T-helper 1 cell (primary cell): ENCODE measurements at places on chromosomes 5 and 9.

GRCh38 chr9:4077499-4078102 lies 222.3 kb downstream of the GLIS3 start:
- DNase-seq, result no peak

- DNase-seq, result no peak
Observed at GRCh38 chr5:101687349-101687985, 608.6 kb downstream of the SLCO4C1 start.

- DNase-seq, result no peak
Observed at GRCh38 chr9:87029905-87030304, 82.6 kb upstream of the GAS1 start.

- DNase-seq, result no peak
Observed at GRCh38 chr5:71932131-71932654, 175.1 kb upstream of the MAP1B start.

- no peak for DNase-seq
Observed at GRCh38 chr5:172493002-172493401, 38.7 kb upstream of the SH3PXD2B start.

DNA sequence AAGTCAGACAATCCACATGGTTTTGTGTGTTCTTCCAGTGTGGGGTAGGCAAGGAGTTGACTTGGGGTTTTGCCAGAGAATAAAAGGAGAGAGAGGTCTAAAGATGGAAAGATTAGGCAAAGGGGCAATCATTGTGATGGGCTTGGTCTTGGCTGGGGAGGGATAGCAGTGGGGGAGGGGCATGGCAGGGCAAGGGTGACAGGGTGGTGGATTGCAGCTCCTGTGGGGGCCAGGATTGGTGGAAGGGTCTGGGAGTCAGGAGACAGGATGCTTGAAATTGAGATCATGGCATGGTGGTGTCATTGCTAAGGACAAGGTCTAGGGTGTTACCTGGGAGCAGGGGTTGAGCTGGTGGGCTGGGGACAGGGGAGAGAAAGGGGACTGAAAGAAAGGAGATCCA lies 57.6 kb downstream of the ZNF618 start:
- no peak for DNase-seq

DNA sequence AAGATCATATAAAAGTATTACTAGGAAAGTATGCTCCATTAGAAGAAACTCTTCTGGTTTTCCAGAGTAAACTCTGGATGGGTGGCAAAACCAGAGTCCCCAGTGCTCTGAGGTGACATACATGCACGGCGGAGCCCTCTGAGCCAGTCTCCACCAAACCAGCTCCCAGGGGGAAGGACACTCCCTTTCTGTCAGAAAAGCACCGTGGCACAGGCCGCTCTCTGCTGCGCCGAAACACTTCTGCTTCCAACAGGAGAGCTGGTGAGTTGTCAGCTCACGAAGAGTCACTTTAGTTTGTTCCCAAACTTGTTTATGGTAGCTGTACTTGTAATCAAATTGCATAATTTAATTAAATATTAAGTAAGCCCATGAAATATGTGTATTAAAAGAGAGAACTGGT lies 184.6 kb downstream of the CDK5RAP2 start:
- DNase-seq, result no peak

DNA sequence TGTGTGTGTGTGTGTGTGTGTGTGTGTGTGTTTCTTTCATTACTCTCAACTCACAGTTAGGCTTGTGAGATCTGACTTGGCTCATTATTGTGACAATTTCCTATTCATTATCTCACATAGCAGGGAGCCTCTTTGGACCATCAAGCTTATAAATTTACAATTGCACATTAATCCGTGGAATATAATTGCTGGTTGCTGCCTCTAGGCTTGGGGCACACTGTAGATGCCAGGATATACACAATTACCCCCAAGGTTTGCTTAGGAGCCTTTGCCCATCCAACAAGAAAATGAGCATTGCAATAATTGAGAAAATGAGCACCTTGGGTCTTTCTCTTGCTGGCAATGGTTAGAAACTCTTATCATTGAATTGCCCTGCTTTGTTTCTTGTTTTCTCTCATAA lies 161.6 kb upstream of the DMRTA1 start:
- DNase-seq, result no peak

DNA sequence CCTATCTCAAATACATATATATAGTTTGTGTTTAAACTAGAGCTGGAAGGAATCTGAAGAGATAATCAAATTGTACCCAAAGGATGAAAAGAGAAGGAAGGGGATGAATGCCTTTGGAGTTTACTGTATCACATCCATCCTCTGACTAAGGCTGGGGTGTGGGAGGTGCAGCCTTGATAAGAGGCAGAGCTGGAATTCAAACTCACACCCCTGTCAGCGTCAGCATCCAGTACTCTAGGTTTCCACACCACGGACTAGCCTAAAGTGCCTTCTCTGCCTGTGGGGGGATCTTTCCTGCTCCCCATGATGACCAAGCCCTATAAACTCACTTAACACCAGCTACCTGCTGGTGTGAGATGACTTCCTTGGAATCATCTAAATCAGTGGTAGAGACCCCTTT lies 48.1 kb downstream of the EPB41L4B start:
- no peak for DNase-seq

- no peak for DNase-seq
Observed at GRCh38 chr5:14481349-14481748, 100.2 kb upstream of the OTULINL start.

DNA sequence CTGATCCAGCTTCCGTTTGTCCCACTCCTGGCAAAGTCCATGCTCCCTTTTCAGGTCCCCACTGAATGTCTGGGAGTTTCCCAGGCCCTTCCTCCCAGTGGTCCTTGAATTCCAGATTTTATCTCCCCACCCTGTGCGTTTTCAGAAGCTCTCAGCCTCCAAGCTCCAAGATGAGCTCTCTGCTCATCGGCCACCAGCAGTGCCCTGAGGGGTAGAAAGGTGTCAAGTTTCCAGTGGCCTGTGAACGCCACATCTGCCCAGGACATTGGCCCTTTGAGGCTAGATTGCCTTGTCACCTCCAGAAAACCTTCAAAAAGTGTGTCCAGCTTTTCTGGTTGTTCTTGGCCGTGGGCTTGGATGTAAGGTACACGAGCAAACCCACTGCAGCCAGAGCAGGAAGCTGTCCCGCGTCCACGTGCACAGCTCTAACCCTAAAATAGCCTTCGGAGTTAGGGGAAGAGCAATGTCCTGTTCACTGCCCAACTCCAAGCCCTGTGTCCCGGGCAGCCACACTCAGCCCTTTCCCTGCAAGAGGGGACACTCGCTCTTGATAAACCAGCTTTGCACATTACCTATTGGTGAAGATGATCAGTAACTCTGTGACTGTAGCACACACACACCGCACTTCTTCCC lies 10.9 kb upstream of the LRRC14B start:
- DNase-seq, result no peak

GRCh38 chr9:95127249-95128176 lies 190.0 kb downstream of the FANCC start:
- peak; percentile 31 for DNase-seq

GRCh38 chr9:93642961-93643360 lies 66.6 kb downstream of the PHF2 start:
- no peak for DNase-seq

GRCh38 chr5:136594416-136594815 lies 229.1 kb upstream of the TRPC7 start:
- DNase-seq, result no peak
